ENCODE measurements at places on chromosomes 2 and 18. TPM values are rescaled to one million over a fixed set of nuclear protein-coding genes. Genes with fewer than 3 reads are reported as not detected.

The TAF4B gene
- total RNA-seq = 14.9 TPM

The HDLBP gene
- 282 TPM for total RNA-seq

The HTR2B gene
- not detected for total RNA-seq

The CYP1B1 gene
- 8.6 TPM for total RNA-seq

The G6PC2 gene
- total RNA-seq = not detected

The IL36RN gene
- not detected for total RNA-seq

The HOXD1 gene
- total RNA-seq = not detected

The SEPTIN10 gene
- 2.9 TPM for total RNA-seq

The IL37 gene
- total RNA-seq = not detected

The RFX8 gene
- total RNA-seq = 1.6 TPM

The DNPEP gene
- total RNA-seq = 120 TPM

The ITGA6 gene
- total RNA-seq = 0.11 TPM

DNA sequence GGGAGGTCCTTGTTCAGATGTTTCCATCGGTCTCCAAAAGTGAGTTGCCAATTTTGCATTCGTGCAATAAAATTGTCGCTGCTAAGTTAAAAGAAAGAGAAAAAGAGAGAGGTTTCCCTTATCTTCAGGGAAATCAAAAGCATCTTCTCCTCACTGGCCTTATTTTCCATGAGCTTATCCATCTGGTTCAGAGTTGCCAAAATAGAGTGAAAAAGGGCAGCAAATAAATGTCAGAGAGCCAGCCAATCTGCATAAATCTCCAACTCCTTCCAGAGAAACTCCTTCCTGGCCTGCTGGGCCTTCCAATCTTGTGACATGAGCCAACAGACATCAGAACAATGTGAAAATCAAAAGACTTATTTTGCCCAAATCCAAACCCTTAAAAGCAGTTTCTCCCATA, 28.4 kb downstream of the PAX3 start:
- H3K27me3 ChIP-seq = peaks cover 9% of the 10 kb centered on the region
- no peaks in the 10 kb centered on the region for H3K36me3 ChIP-seq

DNA sequence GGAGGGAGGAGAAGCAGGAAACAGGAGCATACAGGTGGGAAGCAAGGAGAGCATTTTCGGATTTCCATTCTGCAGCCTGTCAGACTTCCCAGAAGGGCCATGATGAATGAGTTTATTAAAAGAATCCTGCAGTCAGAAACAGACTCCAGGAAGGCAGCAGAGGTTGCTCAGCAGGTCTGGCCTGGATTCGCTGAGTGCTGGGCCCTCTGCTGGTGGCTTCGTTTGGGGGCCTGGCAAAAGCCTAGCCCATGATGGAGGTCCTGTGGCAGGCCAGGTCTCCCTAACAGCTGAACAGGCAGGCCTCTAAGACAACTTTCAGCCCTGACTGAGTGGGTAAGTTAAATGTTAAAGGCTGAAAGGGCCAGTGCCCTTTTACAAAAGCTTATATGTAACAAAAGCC, 108.2 kb upstream of the CAPN13 start:
- H3K4me3 ChIP-seq = no peak overlapping the region
- no peak for DNase-seq
- H3K27ac ChIP-seq = no peak overlapping the region
- no peaks in the 10 kb centered on the region for H3K4me1 ChIP-seq
- no peaks in the 10 kb centered on the region for H3K36me3 ChIP-seq

GRCh38 chr2:65435625-65436168, 3.3 kb upstream of the SPRED2 start:
- DNase-seq = no peak
- no peak overlapping the region for H3K27ac ChIP-seq
- H3K36me3 ChIP-seq = no peaks in the 10 kb centered on the region
- H3K4me3 ChIP-seq = peak overlapping the region; percentile 85
- peaks cover 14% of the 10 kb centered on the region for H3K4me1 ChIP-seq
- peaks cover 46% of the 10 kb centered on the region for H3K27me3 ChIP-seq

DNA sequence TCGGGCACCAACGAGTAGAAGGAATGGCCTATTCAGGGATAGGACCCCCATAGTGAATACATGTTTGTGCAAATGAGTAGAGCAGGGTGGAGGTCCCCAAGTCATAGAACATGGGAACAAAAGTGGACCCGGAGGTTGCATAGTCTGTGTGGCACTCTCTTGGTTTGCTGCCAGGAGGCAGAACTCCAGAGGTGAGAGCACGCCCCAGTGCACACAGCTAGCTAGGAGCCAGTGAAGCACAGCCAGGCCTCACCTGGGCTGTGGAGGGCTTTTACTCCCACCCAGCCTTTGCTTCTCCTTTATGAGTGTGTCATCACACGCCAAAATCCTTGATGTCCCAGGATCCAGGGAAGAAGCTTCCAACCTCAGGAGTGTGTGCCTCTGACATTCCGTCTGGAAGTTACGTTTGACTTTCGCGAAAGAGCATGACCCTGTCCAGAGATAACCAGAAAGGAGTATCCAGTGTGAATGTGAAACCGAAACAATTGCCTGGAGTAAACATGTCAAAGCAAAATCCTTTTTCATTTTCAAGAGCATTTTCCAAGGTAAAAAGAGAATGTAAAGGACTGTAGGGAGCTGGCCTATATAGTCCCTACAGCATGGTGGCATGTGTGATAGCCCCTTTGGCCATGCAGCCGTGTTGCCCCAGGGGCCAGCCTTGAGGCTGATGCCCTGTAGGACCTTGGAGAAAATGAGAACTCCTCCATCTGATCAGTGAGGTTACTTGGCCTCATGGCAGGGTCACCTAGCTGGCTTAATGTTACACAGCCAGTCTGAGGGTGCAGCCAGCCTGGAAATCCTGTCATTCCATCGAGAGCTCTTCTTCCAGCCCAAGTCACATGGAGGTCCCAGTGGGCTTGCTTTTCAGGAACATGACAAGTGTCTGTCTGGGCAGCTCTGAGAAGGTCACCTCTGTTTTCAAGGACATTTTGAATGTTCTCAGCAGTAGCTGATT, 8.8 kb downstream of the TRIB2 start:
- no peak overlapping the region for H3K4me3 ChIP-seq
- peaks cover under 1% of the 10 kb centered on the region for H3K27me3 ChIP-seq
- DNase-seq = no peak
- peaks cover 78% of the 10 kb centered on the region for H3K4me1 ChIP-seq

DNA sequence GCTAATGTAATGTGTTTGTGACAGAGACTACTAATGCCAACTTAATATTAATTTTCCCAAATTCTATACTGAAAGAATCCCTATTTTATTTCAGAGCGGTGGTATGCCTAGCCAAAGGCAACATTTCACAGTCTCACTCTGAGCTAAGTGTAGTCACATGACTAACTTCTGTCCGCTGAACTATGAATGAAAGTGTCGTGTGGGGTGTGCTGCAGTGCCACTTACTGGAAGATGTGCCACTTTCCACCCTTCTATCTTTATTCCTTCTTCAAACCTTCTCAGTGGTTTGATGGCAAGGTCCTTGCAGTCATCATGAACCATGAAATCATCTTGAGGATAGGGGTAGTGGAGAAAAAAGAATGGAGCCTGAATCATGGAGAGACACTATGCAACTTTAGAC, 47.3 kb upstream of the C1D start:
- no peak overlapping the region for H3K27ac ChIP-seq
- no peak overlapping the region for H3K4me3 ChIP-seq
- H3K36me3 ChIP-seq = peaks cover 10% of the 10 kb centered on the region
- DNase-seq = no peak
- no peaks in the 10 kb centered on the region for H3K4me1 ChIP-seq

GRCh38 chr18:36752929-36753865, 75.6 kb downstream of the TPGS2 start:
- no peak for DNase-seq
- H3K4me1 ChIP-seq = no peaks in the 10 kb centered on the region
- no peaks in the 10 kb centered on the region for H3K36me3 ChIP-seq

DNA sequence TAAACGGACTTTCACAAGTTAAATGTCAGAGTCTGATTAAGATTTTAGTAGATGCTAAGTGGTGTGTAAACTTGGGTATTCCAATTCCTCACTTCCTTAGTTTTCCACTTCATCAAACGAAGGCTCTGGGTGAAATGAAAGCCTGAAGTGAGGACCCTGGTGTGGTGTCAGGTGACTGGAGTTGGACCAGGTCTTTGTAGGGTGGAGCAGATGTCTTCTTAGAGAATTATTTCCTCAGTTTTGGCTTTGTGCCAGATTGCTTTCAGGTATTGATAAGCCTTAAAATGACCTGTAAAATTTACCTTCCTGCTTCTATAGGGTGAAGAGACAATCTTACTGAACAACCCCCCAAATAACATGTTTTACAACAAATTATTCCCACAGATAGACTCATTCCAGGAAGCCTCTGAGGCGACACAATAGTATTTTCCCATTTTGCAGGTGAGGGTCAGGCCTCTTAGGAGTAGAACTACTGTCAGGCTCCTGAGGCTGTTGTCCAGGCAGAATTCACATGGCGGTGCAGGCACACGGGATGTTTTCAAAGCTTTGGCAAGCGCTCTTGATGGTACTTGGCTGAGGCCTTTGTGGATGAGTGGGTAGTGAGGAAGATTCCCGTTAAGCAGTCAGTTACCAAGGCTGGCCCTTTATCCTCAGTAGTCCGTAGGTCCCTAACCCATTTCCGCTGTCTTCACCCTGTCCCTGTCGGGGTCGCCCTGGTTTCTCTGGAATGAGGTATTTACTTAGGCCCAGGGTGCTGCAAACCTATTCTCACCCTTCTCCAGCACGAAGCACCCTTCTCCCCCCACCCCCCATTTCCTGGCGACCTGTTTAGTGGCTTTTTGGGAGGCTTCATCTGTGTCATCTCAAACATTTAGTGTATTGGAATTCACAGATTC, 6.6 kb downstream of the RPS7 start:
- H3K36me3 ChIP-seq = peaks cover 66% of the 10 kb centered on the region
- H3K27me3 ChIP-seq = no peaks in the 10 kb centered on the region
- DNase-seq = no peak
- H3K27ac ChIP-seq = no peak overlapping the region
- H3K4me1 ChIP-seq = peaks cover 28% of the 10 kb centered on the region

GRCh38 chr2:175792199-175792598, 209.9 kb downstream of the LNPK start:
- no peak overlapping the region for H3K27ac ChIP-seq
- H3K27me3 ChIP-seq = peaks cover under 1% of the 10 kb centered on the region
- no peaks in the 10 kb centered on the region for H3K4me1 ChIP-seq
- no peak for DNase-seq

GRCh38 chr2:48219555-48220436, 310.2 kb upstream of the STON1 start:
- H3K36me3 ChIP-seq = no peaks in the 10 kb centered on the region
- no peaks in the 10 kb centered on the region for H3K27me3 ChIP-seq
- H3K4me3 ChIP-seq = no peak overlapping the region
- H3K4me1 ChIP-seq = peaks cover 3% of the 10 kb centered on the region

- no peak for DNase-seq
- H3K27me3 ChIP-seq = no peaks in the 10 kb centered on the region
Observed at GRCh38 chr2:19073522-19073921, 284.9 kb downstream of the OSR1 start.

- H3K27me3 ChIP-seq = no peaks in the 10 kb centered on the region
- H3K4me3 ChIP-seq = no peak overlapping the region
- H3K27ac ChIP-seq = no peak overlapping the region
- no peaks in the 10 kb centered on the region for H3K4me1 ChIP-seq
Observed at GRCh38 chr2:223053484-223054192, 1.6 kb downstream of the KCNE4 start.

- H3K27me3 ChIP-seq = no peaks in the 10 kb centered on the region
- H3K27ac ChIP-seq = peak overlapping the region; percentile 70
- H3K4me1 ChIP-seq = peaks cover 56% of the 10 kb centered on the region
- DNase-seq = no peak
Observed at GRCh38 chr2:27072920-27073319, 1.5 kb upstream of the OST4 start.
